Stimulated activated naive CD4-positive, alpha-beta T cell (primary cell): ENCODE measurements at places on chromosomes 13 and 19.

DNA sequence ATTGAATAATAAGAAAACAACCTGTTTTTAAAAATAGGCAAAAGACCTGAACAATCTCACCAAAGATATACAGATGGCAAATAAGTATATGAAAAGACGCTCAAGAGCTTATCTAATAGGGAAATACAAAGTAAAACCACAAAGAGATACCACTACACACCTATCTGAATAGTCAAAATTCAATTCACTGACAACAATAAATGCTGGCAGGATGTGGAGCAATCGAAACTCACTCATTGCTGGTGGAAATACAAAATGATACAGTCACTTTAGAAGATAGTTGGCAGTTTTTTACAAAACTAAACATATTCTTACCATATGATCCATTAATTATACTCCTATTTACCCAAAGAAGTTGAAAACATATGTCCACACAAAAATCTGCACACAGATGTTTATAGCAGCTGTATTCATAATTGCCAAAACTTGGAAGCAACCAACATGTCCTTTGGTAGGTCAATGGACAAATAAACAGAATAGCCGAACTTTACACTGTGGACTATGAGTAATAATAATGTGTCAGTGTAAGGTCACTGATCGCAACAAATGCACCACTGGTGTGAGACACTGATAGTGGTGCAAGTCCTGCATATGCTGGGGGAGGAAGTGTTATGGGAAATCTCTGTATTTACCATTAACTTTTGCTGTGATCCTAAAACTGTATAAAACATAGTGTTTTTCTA, 20.8 kb downstream of the ZC3H13 start:
- no peak for DNase-seq

GRCh38 chr19:18429717-18430416, 8.1 kb downstream of the ISYNA1 start:
- peak; percentile 30 for DNase-seq

- DNase-seq = no peak
Observed at GRCh38 chr13:111281751-111282311, 38.6 kb upstream of the TEX29 start.

DNA sequence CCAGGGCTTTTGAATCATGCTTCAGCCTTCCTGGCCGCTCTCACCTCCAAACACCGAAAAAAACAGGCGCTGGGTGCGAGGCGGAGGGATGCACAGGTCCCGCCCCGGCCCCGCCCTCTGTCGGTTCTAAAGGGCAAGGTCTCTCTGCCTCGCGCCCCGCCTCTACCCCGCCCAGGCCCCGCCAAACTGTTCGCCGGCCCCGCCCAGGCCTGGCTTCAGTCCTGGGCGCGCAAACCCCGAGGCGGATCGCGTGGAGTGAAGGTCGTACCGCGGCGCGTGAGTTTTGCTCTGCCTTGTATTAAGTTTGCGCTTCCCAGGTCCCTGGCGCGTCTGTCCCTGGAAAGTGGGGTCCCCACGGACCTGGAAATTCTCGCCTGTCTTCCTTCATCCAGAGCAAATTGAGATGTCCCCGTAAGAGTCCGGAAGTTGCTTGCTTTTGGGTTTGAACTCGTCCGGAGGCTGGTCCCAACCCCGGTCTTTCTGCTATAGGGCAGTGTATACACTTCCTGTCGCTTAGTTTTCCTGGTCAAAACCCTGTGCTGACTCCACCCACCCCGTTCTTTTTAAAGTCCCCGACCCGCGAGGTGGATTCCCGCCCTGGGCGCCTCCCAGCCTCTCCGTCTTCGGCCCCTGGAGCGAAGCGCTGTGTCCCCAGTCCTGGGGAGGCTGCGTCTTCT, 8.4 kb downstream of the ZNF808 start:
- DNase-seq = peak; percentile 83

DNA sequence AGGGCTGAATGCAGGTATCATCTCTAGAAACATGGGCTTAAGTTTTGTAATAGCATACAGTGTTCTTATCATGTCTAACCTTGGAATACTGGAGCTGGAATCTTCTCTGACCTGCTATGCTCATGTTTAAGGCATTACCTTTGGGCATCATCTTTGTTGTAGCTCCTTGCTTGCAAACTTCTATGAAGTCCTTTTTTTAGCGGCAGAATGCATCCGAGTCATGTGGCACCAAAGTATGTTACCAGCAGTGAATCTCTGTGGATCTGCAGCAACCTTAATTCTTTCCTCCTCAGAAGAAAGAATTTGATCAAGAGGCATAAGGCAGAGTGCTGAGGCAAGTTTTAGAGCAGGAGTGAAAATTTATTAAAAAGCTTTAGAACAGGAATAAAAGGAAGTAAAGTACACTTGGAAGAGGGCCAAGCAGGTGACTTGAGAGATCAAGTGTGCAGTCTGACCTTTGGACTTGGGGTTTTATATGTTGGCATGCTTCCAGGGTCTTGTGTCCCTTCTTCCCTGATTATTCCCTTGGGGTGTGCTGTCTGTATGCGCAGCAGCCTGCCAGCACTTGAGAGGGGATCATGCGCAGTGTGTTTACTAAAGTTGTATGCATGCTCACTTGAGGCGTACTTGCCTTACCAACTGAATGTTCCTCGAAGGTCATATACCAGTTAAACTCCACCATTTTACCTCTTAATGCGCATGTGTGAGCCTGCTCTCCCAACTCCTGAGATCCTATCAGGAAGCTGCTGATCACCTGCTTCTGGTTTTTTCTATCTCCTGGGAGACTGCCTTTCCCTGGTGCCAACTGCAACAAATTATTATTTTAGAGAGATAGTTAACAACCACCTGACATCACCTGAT, 115.5 kb downstream of the LACC1 start:
- no peak for DNase-seq

- no peak for DNase-seq
Observed at GRCh38 chr19:39351537-39352064, 9.4 kb downstream of the SAMD4B start.
